ENCODE measurements at places on chromosomes 2 and 18.

DNA sequence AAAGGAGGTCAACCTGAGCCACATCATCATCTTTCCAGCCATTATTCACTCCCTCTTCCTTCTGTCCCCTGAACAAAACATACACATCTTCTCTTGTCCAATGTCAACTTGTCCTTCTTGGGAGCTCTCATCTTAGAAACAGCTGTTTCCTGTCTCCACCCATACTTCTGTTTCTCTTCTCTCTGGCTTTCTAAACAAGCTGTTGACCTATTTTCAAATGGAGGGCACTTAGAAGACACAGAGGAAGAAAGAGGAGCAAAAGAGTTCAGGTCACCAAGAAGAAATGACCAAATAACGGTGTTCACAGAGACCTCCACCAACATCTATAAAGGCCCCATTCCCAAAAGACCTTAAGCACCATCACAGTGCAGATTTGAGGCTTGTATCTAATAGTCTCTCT lies 355.9 kb upstream of the HNRNPA3 start:
- DNase-seq, result no peak

DNA sequence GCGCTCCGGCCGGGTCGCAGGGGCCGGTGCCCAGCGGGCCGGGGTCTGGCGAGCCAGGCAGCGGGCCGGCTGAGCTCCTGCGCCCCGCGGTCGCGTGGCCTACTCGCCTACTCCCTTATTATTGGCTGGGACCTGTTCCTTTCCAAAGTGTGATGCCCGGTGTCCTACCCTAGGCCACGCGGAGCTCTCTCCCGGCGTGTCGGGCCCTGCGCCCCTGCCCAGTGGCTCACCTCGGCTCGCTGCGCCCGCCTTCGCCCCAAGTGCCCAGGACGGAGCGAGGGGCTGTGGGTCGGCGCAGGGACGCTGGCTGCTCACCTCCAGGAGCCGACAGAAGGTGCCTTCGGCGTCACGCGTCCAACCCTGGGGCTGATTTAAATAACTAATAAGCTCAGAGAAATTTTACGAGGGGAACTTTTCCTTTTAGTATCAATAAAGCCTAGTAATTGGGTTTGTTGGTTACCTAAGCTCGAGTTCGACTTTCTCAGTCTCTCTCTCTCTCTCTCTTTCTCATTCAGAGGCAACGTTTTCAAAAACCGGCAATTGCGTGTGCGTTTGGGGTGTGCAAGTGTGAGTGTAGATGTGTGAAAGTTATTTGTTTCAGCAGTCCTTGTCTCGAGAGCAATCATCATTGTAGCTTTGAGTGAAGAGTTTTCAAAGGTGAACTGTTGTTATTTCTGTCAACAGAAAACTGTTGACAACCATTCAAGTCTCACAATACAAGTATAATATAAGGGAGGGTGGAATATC lies 7.0 kb upstream of the SATB2 start:
- DNase-seq, result no peak

GRCh38 chr2:155203178-155203577 lies 504.7 kb downstream of the KCNJ3 start:
- no peak for DNase-seq

DNA sequence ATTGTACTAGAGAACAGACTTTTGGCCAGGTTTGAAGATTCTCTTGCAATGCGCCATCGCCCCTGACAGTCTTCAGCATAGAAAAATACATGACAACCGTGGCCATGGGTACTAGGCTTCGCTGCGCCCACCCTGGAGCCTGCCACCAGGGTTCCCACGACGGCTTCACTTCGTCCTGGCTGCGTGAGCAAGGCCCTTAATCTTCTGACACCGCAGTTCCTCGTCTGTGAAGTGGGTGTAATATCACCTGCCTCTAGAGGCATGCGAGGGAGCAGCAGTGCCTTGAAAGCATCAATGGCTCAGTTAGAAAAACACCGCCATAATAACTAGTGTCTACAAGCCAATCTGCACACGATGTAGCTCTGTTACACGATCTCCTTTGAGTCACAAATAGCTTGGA lies 175.2 kb upstream of the HS6ST1 start:
- no peak for DNase-seq

DNA sequence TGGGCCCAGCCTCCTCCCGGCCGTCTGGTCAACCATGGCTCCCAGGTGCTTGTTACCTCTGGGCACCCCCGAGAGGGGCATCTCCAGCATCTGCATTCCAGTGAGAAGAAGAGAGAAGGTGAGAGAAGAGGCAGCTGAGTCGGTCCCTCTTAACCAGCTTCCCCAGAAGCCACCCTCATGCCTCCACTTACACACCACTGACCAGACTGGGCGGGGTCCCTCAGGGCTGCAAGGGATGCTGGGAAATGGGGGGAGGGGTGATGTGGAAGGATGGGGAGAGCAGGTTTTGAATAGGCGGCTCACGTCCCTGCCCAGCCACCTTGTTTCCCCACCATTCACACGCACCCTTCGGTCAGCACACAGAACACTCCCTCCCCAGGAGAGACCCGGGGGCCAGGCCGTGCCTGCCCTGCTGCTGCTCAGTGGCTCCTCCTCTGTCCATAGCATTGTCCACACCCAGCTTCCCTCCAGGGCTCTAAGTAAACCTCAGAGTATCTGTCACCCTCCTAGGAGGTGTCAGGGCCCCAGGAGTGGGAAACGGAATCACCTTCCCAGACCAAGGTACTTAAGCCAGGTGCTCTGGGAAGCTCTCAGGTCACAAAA lies 34.7 kb downstream of the GBX2 start:
- no peak for DNase-seq

DNA sequence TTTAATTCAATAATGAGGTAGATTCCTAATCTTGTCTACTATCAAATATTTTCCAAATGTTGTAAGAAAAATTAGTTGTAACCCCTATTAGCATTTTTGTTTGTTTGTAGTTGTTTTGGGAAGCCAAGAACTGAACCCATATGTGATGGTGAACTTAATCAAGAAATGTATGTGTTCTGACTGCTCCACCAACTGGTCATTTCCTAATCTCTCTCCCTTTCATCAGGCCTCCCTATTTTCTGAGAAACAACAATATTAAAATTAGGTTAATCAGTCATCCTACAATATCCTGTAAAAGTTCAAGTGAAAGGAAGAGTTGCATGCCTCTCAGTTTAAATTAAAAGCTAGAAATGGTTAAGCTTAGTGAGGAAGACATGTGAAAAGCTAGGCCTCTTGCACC lies 504.0 kb downstream of the EPHA4 start:
- DNase-seq, result no peak

GRCh38 chr2:77458216-77458615 lies 64.0 kb downstream of the LRRTM4 start:
- no peak for DNase-seq

DNA sequence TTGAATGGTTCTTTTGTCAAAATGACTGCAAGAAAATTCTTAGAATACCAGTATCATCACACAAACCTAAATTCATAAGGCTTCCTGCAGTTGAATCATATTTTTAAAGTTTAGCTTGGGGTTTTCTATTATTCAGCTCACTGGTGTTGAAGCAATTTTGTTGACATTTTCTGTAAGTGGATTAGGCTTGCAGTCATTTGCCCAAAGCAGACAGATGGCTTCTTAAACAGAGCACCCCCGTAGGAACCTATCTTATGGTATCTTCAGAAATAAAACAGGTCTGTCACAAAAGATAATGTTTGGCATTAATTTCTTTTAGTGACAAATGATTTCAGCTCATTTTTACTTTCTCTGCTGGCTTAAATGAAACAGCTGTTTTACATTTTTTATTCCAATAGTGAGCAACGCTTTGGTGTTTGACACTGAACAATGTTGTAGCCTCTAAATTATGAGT lies 331.1 kb downstream of the PLCL1 start:
- no peak for DNase-seq

- DNase-seq, result no peak
Observed at GRCh38 chr2:15084826-15085489, 452.4 kb downstream of the LRATD1 start.
